ENCODE measurements at places on chromosomes 2 and 18.

DNA sequence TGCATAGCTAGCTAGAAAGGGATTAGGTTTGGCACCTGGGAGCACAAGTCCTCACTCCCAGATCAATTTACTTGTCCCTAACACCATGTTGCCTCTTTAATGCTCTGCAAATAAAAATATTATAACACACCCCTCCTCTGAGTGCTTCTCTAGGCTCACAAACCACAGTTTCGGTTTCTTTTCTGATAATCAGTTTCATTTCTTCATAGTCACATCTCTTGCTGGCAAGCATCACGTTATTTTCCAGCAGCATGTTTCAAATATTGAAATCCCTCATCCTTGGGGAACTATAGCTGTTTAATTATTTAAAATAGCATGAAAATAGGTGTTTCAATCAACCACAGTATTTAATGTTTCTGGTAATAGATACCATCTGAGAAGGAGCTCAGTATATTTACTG is 13.9 kb upstream of the SMCHD1 start:
- H3K27ac ChIP-seq = no peak overlapping the region
- peaks cover 31% of the 10 kb centered on the region for H3K4me1 ChIP-seq
- peaks cover 5% of the 10 kb centered on the region for H3K36me3 ChIP-seq

GRCh38 chr18:70182548-70182947 is 22.9 kb downstream of the RTTN start:
- H3K4me1 ChIP-seq = peaks cover 20% of the 10 kb centered on the region
- H3K27me3 ChIP-seq = no peaks in the 10 kb centered on the region
- no peak overlapping the region for H3K4me3 ChIP-seq
- DNase-seq = no peak
- H3K27ac ChIP-seq = no peak overlapping the region

DNA sequence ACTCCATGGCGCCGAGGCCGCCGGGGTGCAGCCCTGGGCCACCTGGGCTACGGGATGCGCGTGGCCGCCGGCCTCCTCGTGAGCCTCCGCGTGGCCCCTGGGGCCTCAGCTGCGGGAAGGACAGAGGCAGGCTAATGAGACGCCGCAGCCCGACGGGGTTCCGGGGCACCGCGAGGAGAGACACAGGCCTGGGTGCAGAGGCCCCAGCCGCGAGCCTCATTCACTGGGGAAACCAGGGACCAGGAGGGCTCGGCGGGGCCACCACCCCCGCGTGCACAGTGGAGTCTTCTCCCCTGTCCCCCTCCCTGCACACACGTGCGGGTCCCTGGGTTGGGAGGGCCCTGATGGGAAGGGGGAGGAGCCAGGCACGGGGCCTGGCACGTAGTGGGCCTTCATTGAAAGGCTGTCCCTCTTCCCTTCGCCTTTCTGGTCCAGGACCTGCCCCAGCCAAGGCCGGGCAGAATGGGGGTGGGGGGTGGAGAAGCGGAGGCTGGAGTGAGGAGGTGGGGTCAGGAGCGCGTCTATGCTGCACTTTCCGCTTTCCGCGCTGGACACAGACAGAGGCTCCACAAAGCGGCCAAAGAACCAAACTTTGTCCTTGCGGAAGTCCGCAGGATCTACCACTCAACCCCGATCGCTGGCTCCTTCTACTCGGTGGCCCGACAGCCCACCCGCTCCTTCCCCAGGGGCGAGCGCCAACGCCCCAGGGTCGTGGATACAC is 9.1 kb downstream of the ALPP start:
- peaks cover 62% of the 10 kb centered on the region for H3K27me3 ChIP-seq
- no peak overlapping the region for H3K4me3 ChIP-seq

DNA sequence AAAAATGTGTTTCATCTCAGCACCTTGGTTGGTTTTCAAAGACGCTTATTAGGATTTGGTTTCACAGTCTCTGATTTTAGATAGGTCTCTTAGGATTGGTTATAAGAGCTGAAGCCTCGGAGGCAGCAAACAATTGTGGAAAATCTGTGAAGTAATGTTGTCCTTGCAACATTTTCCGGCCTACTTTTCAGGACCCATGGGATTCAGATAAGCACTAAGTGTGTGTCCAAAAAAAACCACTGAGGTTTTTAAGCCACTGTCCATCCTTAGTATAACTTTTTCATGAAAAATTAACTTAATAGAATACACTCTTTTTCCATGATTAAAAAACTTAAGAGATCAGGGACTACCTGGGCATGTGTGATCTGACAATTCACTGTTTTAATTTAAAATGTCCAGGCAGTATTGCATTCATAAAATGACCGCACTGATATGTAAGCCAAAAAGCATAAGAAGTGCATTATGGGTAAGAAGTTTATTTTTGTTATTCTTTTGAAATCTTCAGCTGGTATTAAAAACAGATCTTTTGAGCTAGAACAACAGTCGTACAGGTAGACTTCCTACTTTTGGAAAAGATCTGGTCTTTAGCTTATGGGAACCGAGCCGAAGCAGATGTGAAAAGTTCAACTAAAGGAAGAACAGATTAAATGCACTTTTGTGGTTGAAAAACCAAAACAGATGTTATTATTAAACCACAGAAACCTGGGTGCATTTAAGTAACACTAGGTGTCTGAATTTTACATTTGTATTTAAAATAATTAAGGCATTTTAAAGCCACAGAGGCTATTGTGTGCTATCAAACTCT is 479.4 kb upstream of the ZEB2 start:
- no peak for DNase-seq
- no peaks in the 10 kb centered on the region for H3K27me3 ChIP-seq
- H3K27ac ChIP-seq = no peak overlapping the region
- H3K36me3 ChIP-seq = no peaks in the 10 kb centered on the region

GRCh38 chr2:16649353-16650286 is 16.0 kb downstream of the CYRIA start:
- H3K36me3 ChIP-seq = no peaks in the 10 kb centered on the region
- H3K27me3 ChIP-seq = peaks cover 16% of the 10 kb centered on the region
- no peak for DNase-seq
- peaks cover 13% of the 10 kb centered on the region for H3K4me1 ChIP-seq

DNA sequence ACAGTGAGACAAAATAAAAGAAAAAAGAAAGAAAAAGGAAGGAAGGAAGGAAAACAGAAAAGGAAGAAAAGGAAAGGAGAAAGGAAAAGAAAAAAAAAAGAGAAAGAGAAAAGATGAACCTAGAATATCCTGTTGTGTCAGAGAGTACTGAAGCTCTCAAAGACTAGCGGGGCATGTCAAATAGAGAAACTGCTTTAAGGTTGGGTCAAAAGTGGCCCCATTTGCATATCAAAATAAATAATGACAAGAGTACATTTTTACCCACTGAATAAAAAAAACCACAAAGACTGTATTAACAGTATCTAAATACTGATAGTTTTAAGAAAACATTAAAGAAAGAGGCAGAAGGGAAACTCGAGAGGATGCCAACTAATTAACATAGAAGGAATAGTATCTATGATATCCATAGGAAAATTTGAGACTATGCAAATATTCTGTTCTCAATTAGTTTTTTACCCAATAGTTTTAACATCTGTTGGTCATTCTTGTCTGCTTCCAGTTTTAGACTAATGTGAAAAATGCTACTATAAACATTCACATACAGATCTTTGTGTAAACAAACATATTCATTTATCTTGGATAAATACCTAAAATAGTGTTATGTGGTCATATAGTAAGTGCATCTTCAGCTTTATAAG is 53.2 kb downstream of the SFXN5 start:
- no peak for DNase-seq
- no peaks in the 10 kb centered on the region for H3K4me1 ChIP-seq
- H3K27ac ChIP-seq = no peak overlapping the region

- H3K27ac ChIP-seq = peak overlapping the region; percentile 27
- peaks cover 14% of the 10 kb centered on the region for H3K4me1 ChIP-seq
- DNase-seq = no peak
- peaks cover 13% of the 10 kb centered on the region for H3K27me3 ChIP-seq
Observed at GRCh38 chr18:62426191-62426488, 96.7 kb upstream of the ZCCHC2 start.

- no peak overlapping the region for H3K4me3 ChIP-seq
- H3K36me3 ChIP-seq = no peaks in the 10 kb centered on the region
- no peak for DNase-seq
- no peak overlapping the region for H3K27ac ChIP-seq
- peaks cover 4% of the 10 kb centered on the region for H3K4me1 ChIP-seq
Observed at GRCh38 chr2:30110773-30111172, 36.0 kb upstream of the YPEL5 start.

DNA sequence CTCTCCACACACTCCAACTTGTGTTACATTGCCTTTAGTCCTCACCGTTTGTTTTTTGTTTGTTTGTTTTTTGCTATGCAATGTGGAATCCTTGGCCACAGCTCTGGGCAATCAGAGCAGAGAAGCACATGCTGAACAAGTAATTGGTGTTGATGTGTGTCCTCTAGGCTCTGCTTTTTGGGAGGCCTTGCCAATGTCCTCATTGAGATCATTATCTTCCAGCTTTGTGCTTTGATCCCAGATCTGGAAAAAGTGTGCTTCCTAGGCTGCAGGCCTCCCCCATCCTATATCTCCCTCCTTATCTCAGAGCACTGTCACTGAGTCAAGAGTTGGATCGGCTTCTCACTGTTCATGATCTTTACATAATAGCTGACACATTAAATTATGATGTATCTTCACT is 25.9 kb downstream of the OSR1 start:
- no peak for DNase-seq
- H3K4me1 ChIP-seq = no peaks in the 10 kb centered on the region
- no peak overlapping the region for H3K27ac ChIP-seq
- H3K27me3 ChIP-seq = no peaks in the 10 kb centered on the region
- no peak overlapping the region for H3K4me3 ChIP-seq

GRCh38 chr2:231124838-231125568 is at the start of gene HTR2B:
TSS of gene HTR2B (minus strand) at chr2:231125042. CDS start at chr2:231123764, 1,278 bp downstream.
- peak within 1 kb of the TSS; percentile 82 for H3K27ac ChIP-seq
- H3K4me3 ChIP-seq = peak within 1 kb of the TSS; percentile 62
- DNase-seq = no peak
- H3K36me3 ChIP-seq = peaks cover 2% of the 10 kb centered on the region

DNA sequence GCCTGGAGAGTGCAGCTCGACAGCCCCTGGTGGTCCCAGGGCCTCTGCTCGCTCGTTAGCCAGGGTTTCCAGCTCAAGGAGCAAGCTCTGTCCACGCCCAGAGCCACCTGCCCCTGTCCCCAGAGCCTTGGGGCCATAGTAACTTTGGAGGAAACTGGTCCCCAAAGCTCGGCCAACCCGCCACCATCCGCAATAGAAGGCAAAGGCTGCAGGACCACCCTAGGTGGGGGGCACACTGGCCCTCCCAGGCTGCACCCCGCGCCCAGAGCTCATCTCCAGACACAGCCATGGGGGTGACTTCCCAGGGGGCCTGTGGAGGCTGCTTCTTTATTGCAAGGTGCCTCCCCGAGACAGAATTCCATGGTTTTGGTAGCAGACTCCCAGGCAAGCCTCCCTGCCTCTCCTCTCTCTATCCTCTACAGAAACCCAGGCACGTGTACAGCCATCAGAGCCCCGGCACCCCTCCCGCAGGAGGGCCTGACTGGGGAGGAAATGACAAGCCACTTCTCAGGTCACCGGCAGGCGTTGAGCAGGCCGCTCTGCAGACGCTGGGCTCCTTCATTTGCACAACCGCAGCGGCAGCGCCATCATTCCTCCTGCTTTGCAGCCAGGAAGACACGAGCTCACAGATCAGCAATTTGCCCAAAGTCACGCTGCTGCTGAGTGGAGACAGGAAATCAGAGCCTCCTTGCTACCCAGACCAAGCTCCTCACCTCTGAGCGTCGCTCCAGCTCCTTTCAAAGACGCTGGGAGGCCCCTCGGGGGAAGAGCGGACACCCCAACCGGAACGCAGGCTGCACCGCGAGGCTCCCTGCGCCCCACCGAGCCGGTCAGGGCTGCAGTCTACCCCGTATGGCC is 80.2 kb downstream of the NDUFA10 start:
- no peaks in the 10 kb centered on the region for H3K36me3 ChIP-seq
- peak overlapping the region; percentile 82 for H3K4me3 ChIP-seq
- H3K4me1 ChIP-seq = peaks cover 12% of the 10 kb centered on the region
- peak overlapping the region; percentile 91 for H3K27ac ChIP-seq

DNA sequence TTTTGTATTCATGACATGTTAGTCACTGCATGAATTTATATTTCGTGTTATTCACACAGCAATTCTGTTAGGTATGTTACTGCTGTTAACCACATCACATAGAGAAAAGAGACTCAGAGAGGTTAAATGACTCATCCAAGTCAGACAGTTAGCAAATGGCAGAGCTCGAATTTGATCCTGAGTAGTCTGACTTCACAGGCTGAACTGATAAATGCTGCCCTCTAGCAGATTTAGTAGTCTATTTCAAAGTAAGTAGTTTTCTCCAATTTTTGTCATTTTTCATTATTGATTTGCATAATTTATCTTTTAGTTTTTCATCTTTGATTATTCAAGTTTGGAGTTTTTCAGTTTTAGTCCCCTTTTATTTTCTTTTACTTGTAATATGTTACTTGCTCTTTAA is 58.3 kb downstream of the WDR7 start:
- no peaks in the 10 kb centered on the region for H3K27me3 ChIP-seq
- peaks cover 3% of the 10 kb centered on the region for H3K4me1 ChIP-seq
- no peak overlapping the region for H3K4me3 ChIP-seq
- DNase-seq = no peak
- no peaks in the 10 kb centered on the region for H3K36me3 ChIP-seq

All from T-helper 17 cell (primary cell).